Globus pallidus (tissue), 1 donor: ENCODE measurements at places on chromosomes 12 and 14.

- DNase-seq: no peak
Measured at GRCh38 chr14:69246331-69246730, 13.6 kb upstream of the GALNT16 start.

GRCh38 chr14:101535232-101535631 lies 26.1 kb upstream of the DIO3 start:
- no peak for DNase-seq

GRCh38 chr14:32472512-32473463 lies 143.7 kb downstream of the AKAP6 start:
- DNase-seq: peak; percentile 90

- DNase-seq: no peak
Measured at GRCh38 chr12:107594995-107595394, 90.6 kb upstream of the PWP1 start.

- DNase-seq: peak; percentile 57
Measured at GRCh38 chr12:70196811-70197281, 46.4 kb upstream of the CNOT2 start.

DNA sequence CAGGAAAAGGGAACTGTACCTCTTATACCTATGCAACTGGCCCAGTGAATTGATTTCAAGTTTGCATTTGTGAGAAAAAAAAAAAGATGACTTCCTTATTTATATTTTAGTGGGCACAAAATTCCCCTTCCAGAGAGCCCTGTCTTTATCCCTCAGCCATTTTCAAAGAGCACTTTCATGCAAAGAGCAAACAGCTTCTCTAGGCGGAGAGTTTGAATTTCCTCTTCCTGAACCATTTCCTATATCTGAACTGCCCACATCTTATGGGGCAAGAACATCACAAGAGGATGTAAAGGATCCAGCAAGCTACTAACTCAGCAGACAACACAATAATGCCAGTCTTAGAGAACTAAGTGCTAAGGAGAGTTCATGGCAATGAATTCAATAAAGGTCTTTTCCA lies 22.3 kb upstream of the PLXNC1 start:
- no peak for DNase-seq

- DNase-seq: no peak
Measured at GRCh38 chr12:64678248-64678647, 68.0 kb downstream of the RASSF3 start.

DNA sequence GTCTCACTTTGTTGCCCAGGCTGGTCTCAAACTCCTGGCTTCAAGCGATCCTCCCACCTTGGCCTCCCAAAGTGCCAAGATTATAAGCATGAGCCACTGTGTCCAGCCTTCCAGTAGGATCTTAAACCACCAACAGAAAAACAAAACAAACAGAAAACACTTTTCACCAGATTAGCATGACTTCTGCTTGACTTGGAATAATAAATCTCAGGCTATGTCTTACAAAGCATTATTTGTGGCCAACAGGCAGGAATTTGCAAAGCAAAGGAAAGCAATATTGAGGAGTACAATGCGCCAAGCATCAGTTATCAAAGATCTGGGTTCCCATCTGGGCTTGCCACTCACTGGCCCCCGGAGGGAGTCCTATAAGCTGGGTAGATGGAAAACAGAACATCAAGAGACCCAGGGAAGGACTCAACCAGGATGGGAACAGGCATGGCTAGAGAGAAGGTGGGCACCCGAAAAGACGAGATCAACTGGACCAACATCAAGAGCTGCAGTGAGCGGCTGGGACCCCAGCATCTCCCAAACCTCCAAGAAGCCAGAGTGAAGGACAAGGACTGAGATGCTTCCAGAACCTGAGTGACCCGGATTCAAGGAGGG lies 101.2 kb downstream of the TMEM30B start:
- DNase-seq: no peak

DNA sequence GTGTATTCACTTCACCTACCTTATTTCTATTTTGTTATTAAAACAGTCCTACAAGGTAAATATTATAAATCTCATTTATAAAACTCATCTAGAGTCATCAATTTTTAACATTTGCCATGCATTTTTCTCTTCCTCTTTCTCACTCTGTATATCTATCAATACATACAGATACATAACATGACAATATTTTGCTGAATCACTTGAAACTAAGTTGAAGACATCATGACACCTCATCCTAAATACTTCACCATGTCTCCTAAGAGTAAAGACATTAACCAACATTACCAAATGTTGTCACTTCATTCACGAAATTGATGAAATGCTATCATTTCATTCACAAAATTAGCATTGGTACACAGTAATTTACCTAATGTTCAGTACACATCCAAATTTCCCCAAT lies 181.8 kb downstream of the PAX9 start:
- no peak for DNase-seq

DNA sequence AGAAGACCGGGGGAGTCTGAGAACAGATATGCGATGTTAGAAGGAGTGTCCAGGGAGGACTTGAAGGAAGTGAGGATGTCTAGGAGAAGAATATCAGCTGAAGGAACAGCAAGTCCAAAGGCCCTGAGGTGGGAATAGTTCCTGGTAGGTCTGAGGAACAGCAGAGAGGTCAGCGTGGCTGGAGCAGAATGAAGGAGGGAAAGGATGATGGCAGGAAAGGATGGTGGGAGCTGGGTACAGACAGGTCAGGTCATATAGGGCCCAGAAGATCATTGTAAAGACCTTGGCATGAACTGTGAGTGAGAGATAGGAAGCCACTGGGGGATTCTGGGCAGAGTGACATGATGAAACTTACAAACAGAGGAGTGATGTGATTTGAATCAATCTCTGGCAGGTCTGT lies 171.0 kb downstream of the ETV6 start:
- no peak for DNase-seq

- no peak for DNase-seq
Measured at GRCh38 chr14:92890830-92891588, 31.9 kb upstream of the CHGA start.

DNA sequence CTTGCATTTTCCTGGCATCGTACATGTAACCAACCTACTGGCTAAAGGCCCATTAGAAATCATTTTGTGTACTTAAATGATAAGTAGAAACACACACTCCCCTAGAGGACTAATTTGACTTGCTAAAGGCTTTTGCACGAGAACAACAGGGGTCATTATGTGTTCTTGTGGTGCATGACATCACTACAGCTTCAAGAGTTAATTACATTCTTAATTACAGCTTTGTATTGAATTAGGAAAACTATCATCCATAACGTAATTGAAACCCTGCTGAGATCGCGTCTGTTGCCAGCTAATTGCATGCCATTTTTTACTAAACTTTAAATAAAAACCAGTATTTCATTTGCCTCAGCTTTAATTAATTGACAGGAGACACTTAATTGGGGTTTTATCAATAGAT lies 51.4 kb downstream of the TMEM132C start:
- DNase-seq: peak; percentile 64

DNA sequence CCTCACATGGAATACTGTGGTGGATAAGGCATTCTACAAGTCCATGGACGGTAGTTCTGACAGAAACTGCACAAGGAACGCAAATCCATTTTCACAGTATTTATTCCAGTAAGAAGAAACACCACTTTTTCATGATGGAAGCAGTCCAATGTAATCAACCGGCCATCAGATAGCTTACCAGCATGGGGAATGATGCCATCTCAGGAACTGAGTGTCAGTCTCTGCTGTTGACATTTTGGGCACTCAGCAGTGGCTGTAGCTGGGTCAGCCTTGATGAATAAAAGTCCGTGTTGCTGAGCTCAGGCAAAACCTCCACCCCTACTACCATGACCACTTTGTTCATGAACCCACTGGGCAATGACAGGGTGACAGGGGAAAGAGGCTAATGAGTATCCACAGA lies 103.4 kb downstream of the PLCZ1 start:
- no peak for DNase-seq

DNA sequence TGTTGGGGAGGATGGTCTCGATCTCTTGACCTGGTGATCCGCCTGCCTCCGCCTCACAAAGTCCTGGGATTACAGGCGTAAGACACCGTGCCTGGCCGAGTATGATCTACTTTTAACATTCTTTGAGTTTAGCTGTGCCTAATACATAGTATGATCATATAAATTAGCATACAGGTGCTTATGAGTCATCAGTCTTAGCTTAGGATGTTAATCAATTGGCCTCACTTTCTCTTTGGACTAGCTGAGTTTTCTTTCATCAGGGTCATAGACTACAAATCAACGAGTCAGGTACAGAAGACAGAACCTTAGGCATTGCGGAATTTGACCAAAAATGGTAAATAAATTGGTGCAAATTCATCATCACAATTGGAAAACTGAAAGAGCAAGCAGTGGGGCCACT lies 2.2 kb downstream of the SLC25A21 start:
- no peak for DNase-seq

- no peak for DNase-seq
Measured at GRCh38 chr12:58596381-58596780, 323.9 kb downstream of the LRIG3 start.

DNA sequence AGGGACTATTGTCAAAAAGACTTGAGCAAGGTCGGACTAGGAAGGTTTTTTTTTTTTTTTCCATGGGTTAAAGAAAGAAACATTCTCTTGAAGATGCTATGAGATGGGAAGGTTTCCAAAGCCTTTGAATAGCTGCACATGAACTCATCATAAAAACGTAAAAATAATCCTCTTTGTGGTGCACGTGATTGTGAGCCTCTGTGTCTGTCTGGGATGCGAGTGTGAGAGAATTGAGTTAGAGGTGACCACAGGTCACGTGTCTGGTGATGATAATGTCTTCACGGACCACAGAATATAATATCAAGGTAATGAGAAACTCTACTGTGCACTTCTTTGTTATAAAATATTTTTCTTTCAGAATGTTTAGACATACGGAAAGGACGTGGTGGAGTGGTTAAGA lies 24.3 kb upstream of the ADGRD1 start:
- DNase-seq: no peak

DNA sequence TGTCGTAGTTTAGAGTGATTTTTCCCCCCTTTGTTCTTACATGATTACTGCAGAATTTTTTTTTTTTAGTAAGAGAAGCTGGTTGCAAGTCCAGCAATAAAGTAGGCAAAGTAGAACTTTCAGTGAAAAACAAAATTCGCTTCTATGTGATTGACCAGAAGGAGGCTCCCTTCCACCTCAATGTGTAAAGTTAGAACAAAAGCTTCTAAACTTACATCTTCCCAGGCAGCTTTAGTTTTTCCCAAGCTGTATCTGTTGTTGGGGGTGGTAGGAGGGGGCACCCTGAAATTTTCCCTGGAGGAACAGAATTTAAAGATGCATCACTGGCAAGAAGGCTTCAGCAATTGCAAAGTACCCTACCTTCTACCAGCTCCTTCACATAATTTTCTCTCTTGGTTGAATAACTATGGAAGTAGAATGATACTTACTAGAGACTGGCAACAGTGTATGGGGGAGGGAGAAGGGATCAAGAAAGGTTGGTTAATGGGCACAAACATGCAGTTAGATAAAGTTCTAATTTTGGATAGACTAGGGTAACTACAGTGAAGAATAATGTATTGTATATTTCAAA lies 87.3 kb upstream of the E2F7 start:
- DNase-seq: peak; percentile 5

DNA sequence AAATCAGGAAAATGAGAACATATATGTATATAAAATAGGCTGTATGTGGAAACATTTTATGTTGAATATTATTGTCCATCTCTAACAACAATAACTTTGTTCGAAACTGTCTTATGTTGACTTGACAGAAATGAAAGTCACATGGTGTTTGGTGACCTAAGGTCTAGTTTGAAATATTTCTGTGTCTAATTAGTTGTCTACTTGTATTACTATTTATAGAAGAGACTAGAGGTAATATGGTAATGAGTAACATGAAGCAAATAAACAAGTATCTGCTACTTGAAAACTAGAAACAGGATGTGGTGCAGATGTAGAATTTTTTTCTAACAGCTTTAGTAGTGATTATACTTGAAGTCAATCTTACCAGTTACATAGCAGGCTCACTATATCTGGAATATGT lies 3.9 kb downstream of the GPHN start:
- DNase-seq: no peak

DNA sequence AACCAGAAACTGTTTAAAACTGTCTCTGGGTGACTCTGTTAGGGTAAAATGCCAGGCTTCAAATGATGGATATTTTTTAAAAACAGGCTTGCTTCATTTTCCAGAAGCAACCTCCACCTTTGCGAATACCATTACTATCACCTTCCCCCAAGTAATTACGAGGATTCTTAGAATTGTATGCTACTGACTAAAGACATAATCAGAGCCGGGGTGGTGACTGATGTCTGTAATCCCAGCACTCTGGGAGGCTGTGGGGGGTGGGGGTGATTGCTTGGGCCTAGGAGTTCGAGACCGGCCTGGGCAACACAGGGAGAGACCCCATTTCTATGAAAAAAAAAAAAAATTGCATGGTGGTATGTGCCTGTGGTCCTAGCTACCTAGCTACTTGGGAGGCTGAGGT lies 38.3 kb downstream of the FGD6 start:
- DNase-seq: no peak

DNA sequence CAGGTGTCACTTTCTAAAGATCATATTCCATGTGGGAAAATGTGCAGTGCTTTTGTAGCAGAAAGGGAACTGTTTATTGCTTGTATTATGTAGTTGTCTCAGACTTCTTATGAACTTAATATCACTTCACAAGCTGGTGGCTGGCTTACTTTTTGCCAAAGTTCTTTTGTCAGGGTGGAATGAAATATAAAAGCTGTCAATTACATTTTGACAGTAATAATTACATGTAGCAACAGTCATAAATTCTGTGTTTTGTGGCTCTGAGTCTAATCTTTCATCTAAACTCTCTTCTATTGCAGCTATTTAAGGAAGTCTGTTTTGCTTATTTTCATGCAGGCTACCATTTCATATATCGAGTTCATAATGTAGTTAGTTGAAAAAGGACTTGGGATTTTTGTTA lies 106.6 kb downstream of the OTOGL start:
- no peak for DNase-seq

GRCh38 chr12:50609292-50609874 lies 104.6 kb downstream of the DIP2B start:
- DNase-seq: no peak

- no peak for DNase-seq
Measured at GRCh38 chr14:34409721-34410120, 52.3 kb downstream of the SPTSSA start.

DNA sequence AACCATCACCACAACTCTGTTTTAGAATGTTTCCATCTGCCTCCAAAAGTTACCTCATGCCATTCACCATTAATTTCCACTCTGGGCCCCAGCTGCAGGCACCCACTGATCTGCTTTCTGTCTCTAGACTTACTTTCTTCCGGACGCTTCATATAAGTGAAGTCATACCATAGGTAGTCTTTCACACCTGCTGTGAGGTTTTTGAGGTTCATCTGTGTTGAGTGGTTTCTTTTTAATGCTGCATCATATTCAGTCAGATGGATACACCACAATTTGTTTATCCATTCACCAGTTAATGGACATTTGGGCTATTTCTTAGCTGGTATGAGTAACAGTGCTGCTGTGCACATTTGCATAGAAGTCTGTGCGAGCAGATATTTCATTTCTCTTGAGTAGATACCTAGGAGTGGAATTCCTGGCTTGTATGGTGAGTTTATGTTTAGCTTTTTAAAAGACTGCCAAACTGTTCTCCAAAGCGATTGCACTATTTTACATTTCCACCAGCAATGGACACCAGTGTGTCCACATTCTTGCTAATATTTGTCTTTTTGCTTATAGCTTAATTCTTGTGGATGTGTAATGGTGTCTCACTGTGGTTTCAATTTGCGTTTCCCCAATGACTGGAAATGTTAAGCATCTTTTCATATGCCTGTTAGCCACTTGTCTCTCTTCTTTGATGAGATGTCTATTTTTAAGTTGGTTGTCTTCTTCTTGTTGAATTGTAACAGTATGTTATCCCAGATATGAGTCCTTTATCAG lies 48.3 kb downstream of the ZFYVE21 start:
- DNase-seq: no peak
